ENCODE measurements at places on chromosomes 16 and 17.

GRCh38 chr17:82949361-82949760 is 109.5 kb upstream of the ZNF750 start:
- no peak for DNase-seq

DNA sequence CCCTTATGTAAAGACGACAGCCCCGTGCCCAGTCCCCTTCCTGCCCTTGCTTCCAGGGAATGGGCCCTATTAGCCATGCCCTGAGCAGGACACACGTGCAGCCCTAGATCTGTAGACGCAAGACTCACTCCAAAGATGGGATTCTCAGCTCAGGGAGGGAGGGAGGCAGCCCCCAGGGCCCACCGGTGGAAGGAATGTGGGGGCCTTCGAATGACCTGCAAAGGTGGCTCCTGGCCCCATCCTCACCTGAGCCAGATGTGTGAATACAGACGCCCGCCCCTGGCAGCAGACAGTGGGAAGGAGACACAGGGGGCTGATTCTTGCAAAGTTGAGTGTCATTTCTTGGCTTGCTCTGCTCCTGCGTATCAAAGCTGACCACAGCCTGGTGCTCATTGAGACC is 47.8 kb downstream of the LITAF start:
- no peak for DNase-seq

DNA sequence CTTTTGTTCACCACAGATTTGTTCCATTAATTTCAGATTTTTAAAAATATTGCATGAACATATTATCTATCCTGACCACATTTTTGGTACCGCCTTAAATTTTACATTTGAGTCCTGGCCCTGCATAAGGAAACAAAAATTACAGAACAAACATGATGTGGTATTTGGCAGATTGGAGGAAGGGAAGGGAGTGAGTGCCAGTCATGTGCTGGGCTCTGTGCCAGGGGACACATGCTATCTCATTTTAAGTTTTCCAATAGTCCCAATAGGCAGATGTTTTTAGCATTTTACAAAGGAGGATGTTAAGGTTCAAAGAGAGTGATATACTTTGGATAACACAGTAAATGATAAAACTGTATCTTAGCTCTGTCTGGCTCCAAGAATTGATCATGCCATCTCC is 185.1 kb downstream of the CDK5R1 start:
- no peak for DNase-seq

- no peak for DNase-seq
Measured at GRCh38 chr16:71515026-71515425, 11.2 kb upstream of the CHST4 start.

DNA sequence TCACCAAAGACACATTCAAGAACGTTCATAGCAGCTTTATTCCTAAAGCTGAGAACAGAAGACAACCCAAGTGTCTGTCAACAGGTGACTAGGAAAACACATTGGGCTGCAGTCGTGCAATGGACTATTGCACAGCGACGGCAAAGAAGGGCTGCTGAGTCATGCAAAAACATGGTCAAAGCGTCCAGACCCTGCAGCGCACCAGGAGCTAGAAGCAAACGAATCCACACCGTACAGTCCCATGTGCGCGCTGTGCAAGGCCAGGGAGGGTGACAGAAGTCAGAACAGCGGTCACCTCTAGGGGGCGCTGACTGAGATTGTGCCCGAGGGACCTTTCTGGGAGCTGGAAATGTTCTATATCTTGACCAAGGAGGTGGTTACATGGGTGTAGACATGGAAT is 266.4 kb downstream of the MAF start:
- no peak for DNase-seq

DNA sequence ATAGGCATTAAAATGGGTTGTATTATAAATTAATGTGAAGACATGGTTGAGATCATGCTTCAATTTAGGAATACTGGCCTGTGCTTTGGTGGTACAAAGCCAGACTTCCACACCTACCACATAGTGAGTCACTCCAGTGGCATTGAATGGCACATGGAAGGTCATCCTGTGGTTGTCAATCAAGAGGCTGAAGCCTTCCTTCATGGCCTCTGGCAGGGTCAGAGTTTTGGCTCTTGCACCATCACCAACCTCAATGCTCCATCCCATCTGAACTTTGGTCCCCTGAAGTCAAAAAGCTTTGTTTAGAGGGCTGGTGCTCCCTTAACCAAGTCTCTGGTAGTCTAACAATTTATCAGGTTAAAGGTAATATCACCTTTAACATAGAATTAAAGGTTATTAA is 6.1 kb downstream of the ZP2 start:
- DNase-seq: no peak
